Stimulated activated CD4-positive, alpha-beta T cell treated with anti-CD3 and anti-CD28 coated beads, Interleukin-15, amount 100 ng/mL, for 48 hours (primary cell): ENCODE measurements at places on chromosomes 11 and 22.

- no peak for DNase-seq
These were observed 1.2 kb downstream of the DKK3 start for GRCh38 chr11:12007230-12007593.

- no peak for DNase-seq
These were observed 50.2 kb upstream of the CCDC34 start for GRCh38 chr11:27413218-27413617.

DNA sequence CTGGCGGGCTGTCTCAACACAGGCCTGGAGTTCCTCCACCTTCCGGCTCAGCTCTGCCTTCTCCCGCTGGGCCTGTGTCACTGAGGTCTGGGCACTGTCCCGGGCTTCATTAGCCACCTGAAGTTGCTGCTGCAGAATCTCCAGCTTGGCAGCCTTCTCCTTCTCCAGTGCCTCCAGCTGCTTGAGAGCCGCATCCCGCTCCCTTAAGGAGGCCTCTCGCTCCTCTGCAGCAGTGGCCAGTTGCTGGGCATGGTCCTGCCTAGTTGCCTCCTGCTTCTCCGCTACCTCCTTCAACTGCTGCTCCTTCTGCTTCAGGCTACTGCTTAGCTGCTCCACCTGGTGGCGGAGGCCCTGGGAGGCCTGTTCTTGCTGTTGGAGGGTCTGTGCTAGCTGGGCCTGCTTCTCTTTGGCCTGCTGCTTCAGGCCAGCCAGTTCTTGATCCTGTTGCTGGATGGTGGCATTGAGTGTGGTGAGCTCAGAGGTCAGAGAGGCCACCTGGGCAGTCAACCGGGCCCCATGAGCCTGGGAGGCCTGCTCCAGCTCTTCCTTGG is 16.9 kb downstream of the IL18BP start:
- DNase-seq = no peak

DNA sequence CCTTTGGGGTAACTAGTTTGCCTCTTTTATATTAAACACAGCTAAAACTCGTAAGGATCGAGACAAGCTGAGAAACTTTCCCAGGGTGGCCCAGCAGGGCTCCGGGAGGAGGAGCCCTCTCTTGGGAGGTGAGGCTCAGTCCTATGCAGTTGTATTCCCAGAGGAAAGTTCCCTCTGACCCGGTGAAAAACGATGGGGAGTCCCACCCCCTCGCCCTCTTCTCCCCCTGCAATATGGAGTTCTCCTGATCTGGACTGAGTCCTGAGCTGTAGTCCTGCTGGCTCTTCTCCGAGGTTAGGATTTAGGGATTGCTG is 1.3 kb downstream of the NTM start:
- no peak for DNase-seq
